Naive thymus-derived CD4-positive, alpha-beta T cell (primary cell): ENCODE measurements at places on chromosomes 5 and 9.

DNA sequence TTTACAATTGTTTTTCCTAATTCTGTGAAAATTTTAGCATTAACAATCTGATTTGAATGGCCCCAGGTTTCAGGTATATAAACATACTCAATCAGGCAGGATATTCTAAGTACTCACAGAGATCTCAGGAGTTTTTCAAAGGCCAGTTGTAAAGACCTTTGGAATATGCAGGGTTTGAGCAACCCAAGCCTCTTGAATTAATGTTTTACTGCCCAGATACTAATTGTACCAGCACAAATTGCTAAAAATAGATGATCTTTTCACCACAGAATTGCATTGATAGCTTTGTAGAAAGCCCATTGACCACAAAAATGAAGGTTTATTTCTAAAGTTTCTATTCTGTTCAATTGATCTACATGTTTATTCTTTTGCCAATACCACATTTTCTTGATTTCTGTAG, 186.5 kb downstream of the OSTF1 start:
- H3K36me3 ChIP-seq: no peaks in the 10 kb centered on the region
- H3K27me3 ChIP-seq: no peaks in the 10 kb centered on the region
- H3K4me1 ChIP-seq: no peaks in the 10 kb centered on the region
- H3K27ac ChIP-seq: no peak overlapping the region
- no peak for DNase-seq

- no peaks in the 10 kb centered on the region for H3K36me3 ChIP-seq
- H3K27ac ChIP-seq: no peak overlapping the region
- no peaks in the 10 kb centered on the region for H3K4me1 ChIP-seq
- H3K27me3 ChIP-seq: no peaks in the 10 kb centered on the region
Measured at GRCh38 chr9:1018121-1018520, 32.0 kb upstream of the DMRT2 start.

DNA sequence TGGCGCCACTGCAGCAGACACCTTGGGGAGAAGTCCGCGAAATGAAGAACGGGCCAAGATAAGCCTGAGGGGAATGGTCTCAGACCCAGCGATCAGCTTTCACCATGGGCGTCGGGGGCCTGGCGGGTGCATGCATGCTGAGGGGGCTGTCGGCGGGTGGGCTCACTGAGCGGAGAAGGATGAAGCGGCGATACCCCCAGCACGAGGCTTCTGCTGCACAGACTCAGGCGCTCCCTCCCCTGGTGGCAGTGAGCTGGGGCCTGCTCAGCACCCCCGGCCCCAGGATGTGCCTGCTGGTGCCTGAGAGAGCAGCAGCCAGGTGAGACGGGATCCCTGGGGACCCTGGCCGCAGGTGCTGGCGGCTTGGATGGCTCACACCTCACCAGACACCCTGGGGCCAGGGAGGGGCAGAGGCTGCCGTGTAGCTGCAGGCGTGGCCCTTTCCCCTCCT, 31.2 kb downstream of the CEP72 start:
- peaks cover 90% of the 10 kb centered on the region for H3K36me3 ChIP-seq
- no peaks in the 10 kb centered on the region for H3K27me3 ChIP-seq
- no peak overlapping the region for H3K4me3 ChIP-seq
- no peaks in the 10 kb centered on the region for H3K4me1 ChIP-seq
- H3K27ac ChIP-seq: no peak overlapping the region

DNA sequence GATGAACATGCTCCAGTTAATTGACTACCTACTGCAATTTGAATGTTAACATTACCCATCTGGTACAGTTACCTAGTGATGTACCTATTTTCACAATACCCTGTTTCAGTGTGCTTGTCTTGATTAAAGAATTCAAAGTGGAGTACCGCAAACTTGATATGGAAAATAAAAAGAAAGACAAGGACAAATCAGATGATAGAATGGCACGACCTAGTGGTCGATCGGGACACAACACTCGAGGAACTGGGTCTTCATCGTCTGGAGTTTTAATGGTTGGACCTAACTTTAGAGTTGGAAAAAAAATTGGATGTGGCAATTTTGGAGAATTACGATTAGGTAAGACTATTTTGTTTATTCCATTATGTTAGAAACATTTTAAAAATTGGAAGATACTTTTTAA, 33.5 kb downstream of the CSNK1G3 start:
- H3K36me3 ChIP-seq: no peaks in the 10 kb centered on the region
- H3K4me1 ChIP-seq: peaks cover 19% of the 10 kb centered on the region
- H3K27ac ChIP-seq: no peak overlapping the region
- no peak overlapping the region for H3K4me3 ChIP-seq
- no peaks in the 10 kb centered on the region for H3K27me3 ChIP-seq

- no peaks in the 10 kb centered on the region for H3K4me1 ChIP-seq
- H3K4me3 ChIP-seq: no peak overlapping the region
- H3K36me3 ChIP-seq: no peaks in the 10 kb centered on the region
- no peak overlapping the region for H3K27ac ChIP-seq
- no peaks in the 10 kb centered on the region for H3K27me3 ChIP-seq
- no peak for DNase-seq
Measured at GRCh38 chr5:88536146-88536545, 267.5 kb upstream of the TMEM161B start.
